ENCODE measurements at places on chromosomes 1 and 21.

DNA sequence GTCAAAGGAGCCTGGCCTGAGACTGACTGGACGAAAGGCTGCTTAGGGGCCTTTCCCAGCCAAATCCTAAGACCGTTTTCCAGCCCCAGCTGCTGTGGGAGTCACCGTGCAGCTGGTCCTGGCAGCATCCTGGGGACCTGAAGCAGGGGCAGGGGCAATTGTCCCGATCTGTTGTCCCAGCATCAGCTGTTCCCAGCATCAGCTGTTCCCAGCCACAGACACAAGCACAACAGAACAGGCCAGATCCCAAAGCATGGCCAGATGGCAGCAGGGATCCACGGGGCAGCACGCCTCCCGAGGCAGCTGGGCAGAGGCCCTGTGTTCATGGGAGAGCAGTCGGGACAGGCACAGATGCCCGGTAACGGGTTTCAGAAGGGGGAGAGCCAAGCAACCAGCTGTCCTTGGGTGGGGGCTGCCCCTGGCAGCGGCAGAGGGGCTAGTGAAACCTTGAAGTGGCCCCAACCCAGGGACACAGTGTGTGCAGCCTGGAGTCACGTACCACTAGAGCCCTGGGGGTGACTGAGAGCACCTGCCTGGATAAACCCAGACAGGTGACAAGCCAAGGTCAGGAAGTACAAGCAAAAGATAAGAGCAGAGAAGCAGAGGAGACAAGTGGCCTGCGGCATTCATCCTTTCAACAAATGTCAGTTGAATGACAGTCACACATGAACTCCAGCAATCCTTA lies 13.3 kb downstream of the CELA2B start:
- DNase-seq, result no peak

DNA sequence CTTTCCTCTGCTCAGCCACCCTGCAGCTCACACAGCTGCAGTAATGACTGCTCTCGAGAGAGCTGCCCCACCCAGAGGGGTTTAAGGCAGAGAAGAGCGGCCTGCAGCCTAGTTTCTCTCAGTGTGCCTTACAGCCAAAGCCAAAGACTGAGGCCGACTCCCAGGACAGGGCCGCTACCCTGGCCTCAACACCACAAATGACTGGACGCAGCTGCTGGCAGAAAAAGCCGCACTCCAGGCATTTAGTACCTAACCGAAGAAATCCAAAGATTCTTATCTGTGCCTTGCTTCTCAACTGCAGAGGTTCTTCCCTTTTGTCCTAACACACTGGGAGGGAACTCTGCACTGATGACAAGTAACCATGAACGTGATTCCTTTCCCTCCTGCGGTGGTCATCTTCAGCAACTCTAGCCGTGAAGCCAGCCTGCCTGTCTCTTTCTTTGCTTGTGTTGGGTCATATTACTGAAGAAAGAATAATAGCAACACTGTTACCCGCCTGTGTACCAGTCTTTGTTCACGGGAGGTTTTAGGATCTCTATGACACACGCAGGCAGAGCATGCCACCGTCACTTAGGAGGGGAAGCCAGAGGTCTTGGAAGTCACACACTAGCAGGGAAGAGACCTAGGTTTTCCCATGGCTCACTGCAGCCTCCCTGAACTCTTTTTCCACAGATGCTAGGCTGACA lies 202.7 kb downstream of the RHOU start:
- no peak for DNase-seq

DNA sequence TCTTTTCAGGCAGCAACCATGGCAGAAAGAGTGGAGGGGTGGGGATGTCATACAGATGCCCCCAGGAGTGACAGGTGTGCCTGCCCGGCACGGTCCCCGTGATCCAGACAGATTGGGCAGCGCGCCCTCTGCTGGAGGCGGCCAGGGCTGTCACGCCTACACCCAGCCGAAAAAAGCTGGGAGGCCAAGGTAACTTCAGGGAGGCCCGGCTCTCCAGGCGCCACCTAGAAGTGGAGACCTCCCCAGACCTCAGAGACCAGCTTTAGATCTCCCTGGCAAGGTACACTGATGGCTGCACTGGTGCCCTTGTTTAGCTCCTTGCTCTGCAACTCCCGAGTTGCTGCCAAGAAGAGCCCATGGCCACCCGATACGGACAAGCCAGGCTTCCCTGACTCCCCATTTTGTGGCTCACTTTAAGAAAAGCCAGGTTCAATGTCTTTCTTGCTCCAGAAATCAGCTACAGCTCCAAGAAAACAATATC lies 6.6 kb downstream of the GOLT1A start:
- DNase-seq, result peak; percentile 45

DNA sequence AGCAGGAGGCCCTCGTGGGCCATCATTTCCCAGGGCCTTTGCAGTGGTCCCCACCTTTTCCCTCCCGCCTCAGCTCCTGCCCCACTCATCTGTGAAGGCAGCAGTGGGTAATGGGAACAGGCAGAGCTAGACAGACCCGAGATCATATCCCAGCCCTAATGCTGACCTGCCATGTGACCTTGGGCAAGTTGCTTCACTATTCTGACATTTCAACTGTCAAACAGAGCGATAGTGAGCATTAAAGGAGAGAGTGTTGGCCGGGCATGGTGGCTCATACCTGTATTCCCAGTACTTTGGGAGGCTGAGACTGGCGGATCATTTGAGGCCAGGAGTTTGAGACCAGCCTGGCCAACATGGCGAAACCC lies 51.7 kb downstream of the RPS6KA1 start:
- DNase-seq, result no peak

DNA sequence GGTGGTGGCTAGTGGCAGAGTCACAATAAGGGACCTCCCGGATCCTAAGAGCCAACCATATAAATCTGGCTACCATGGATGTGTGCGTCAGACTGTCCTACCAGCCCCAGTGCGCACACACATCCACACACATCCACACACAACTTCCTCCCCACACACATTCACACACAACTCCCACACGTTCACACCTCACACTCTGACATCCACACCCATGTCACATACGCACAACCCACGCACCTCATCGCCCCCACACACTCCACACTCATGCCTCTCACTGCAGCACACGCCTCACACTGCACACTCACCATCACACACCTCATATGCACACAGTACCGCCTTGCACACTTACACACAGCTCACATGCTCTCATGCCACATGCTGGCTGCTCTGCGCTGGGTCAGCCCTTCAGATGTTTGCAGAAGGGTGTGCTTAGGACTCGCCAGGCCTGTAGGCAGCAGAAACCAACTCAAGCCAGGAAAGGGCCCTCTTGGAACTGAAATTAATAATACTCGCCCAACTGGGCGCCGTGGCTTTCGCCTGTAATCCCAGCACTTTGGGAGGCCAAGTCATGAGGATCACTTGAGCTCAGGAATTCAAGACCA lies 3.0 kb downstream of the LDLRAD2 start:
- no peak for DNase-seq

GRCh38 chr1:38060498-38060897 lies 13.9 kb upstream of the POU3F1 start:
- no peak for DNase-seq

DNA sequence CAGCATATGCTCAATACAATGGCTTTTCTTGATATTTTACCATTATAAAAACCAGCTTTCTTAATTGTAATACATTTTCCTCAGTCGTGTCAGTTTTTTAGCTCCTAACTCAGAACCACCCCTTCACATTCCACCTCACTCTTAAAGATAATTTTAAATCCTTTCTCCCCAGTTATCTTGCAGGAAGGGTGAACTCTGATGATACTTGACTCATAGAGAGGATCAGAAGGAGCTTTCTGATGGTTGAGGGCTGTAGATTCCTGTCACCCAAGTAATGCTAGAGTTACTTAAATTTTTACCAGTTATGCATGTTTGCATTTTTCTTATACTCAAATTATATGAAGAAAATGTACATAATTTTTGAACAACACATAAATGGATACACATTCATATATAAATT lies 233.7 kb downstream of the NCAM2 start:
- DNase-seq, result no peak

DNA sequence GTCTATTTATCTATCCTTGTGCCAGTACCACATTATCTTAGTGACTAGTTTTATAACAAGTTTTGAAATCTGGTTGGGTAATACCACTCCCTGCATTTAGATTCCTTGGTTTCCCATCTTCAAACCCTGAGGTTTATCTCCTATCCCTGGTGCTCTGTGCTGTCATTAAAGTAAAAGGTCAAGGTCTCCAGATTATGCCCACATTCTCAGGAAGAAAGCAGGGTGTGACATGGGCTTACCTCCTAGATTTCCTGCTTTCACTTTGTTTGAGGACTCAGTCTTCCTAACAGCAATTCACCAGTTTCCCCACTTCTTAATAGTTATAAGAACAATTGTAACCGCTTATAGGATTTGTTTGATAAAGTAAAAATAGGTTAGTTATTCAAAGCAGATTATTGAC lies 86.0 kb downstream of the CACHD1 start:
- no peak for DNase-seq

GRCh38 chr1:109197158-109198042 lies 16.3 kb upstream of the SARS1 start:
- DNase-seq, result no peak

- DNase-seq, result no peak
Observed at GRCh38 chr1:160708801-160709200, 2.8 kb downstream of the CD48 start.

- DNase-seq, result no peak
Observed at GRCh38 chr21:44626262-44626661, 631 bp upstream of the KRTAP10-9 start.

- DNase-seq, result no peak
Observed at GRCh38 chr1:154765970-154766369, 104.1 kb downstream of the KCNN3 start.

DNA sequence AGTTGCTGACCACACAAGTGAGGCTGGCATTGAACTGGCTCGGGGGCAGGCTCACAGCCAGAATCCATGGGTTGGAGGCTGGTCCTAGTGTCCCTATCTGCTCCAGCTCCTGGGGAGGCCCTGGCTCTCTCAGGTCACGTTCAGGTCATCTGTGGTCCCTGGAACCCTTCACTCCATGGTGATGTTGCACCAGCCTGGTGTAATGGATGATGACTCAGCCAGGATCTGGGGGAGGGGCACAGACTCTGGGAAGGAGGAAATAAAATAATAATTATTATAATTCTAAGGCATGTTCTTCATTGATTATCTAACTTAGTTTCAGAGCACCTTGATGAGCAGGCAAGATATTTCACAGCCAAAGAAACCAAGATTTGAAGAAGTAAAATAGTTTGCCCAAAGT lies 26.6 kb upstream of the FCRL4 start:
- no peak for DNase-seq

Data from stimulated activated CD8-positive, alpha-beta memory T cell treated with anti-CD3 and anti-CD28 coated beads, Interleukin-12 subunit alpha, Interleukin-12 subunit beta, amount 100 ng/mL, for 4 hours (primary cell).